ENCODE measurements at places on chromosomes 1 and 21.

DNA sequence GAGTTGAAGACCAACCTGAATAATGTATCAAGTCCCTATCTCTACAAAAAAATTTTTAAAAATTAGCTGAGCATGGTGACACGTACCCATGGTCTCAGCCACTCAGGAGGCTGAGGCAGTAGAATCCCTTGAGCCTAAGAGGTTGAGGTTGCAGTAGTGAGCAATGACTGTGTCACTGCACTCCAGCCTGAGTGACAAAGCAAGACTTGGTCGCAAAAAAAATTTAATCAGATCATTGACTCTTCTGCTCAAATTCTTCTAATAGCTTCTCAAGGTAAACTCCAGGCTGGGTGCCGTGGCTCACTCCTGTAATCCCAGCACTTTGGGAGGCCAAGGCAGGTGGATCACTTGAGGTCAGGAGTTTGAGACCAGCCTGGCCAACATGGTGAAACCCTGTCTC is 85.9 kb upstream of the PUM1 start:
- DNase-seq, result no peak

DNA sequence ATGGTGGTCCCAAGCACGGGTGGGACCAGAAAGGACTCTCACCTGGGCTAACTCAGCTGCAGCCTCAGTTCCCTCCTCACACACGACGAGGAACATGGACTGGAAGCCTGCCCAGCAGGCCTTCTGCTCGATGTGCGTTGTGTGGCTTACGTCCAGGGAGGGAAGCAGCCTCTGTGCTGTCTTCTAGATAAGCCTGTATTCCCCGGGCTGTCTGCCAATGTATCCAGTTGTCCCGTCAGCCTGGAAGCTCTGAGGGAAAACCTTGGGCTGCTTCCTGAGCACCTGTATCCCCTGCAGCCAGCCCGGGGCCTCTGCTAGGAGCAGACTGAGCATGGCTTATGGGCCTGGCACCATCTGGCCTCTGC is 10.5 kb downstream of the PCSK9 start:
- DNase-seq, result no peak

DNA sequence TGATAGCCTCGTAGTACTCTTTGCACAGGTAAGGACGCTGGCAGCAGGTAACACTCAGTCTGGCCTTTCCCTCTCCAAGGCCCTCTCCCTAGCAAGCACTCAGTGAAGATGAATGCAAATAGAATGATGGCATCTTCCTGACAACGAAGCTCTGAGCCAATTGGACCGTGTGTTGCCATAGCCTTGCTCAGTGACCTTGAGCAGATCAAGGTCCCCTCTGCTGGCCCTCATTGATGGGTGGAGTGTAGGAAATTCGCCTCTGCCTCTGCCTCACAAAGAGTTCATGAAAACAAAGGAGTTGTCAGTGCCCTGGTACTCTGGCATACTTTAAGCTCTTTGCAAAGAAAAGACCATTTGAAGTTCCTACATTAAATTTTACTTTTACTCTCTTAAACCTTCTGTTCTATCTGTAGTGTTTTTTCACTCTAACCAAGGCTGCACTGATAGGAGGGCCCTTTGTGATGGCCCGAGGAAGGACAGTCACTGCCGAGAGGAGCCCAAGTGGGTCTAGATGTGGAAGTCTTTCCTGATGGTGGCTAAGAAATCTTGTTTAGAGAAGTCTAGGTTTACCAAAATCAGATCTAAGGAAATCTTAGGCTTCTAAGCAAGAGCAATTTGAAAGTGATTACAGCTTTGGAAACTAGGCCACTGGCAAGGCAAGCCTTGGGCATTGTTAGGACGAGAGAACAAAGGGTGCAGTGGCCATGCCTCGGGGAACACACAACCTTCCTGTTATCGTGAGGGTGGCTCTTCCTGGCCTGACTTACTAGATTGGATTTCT is 38.2 kb downstream of the SMYD2 start:
- no peak for DNase-seq

GRCh38 chr1:195663549-195664280 is 944.5 kb downstream of the KCNT2 start:
- no peak for DNase-seq

- DNase-seq, result no peak
Measured at GRCh38 chr1:92040971-92041370, 11.2 kb downstream of the EPHX4 start.

DNA sequence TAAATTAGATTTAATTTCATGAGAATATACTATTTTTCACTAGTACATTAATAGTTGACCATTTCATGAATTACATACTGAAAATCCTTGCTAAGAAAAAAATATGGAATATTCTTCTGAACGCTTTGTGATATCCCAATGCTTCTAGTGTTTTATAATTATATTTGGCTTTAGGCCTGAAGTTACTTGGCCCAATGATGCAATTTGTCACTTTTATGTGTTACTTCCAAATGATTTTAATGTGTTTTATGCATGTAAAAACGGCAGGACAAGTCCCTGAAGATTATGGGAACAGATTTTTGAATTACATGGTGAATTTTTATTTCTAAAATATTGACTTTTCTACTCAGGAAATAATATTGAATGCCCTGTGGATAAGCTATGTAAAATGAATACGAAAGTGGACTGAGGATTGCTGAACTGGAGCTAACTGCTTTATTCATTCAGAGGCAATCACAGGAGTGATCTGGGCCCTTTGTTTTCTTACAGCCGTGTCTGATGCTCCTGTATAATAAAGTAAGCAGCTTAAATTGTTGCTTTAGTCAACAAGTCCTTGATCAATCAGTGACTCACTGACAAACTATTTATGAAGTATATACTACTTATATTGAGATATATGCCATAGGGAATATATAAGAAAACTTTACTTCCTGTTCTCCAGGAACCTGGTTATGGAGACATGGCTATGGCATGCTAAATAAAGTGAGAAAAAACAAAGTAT is 543.0 kb upstream of the RGS18 start:
- DNase-seq, result no peak

GRCh38 chr1:96096613-96097321 is 624.8 kb upstream of the PTBP2 start:
- no peak for DNase-seq

DNA sequence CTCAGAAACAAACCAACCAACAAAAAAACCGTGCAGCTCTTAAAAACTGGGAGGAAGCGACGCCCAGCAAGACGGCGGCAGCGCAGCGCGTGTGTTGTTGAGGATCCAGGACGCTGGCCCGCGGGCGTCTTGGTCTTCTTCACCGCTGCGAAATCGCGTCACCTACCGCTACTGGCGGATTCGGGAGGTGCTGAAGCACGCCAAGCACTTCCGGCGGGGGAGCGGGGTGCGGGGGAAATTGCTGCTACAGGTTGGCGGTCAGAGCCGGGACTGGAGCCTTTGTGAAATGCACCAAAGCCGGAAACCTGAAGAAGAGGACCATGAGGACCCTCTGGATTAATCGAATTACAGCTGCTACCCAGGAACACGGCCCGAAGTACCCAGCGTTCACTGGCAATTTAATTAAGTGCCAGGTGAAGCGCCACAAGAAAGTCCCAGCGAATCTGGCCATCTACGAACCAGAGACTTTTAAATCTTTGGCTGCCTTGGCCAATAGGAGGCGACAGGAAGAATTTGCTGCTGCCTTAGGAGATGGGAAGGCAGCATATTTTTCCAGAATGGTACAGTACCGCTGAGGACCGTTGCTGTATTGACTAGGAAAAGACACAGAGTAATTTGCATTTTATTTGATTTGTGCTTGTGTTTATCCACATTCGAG is 11.9 kb upstream of the RIPPLY3 start:
- DNase-seq, result no peak

- no peak for DNase-seq
Measured at GRCh38 chr1:46568461-46568891, 17.0 kb upstream of the KNCN start.

DNA sequence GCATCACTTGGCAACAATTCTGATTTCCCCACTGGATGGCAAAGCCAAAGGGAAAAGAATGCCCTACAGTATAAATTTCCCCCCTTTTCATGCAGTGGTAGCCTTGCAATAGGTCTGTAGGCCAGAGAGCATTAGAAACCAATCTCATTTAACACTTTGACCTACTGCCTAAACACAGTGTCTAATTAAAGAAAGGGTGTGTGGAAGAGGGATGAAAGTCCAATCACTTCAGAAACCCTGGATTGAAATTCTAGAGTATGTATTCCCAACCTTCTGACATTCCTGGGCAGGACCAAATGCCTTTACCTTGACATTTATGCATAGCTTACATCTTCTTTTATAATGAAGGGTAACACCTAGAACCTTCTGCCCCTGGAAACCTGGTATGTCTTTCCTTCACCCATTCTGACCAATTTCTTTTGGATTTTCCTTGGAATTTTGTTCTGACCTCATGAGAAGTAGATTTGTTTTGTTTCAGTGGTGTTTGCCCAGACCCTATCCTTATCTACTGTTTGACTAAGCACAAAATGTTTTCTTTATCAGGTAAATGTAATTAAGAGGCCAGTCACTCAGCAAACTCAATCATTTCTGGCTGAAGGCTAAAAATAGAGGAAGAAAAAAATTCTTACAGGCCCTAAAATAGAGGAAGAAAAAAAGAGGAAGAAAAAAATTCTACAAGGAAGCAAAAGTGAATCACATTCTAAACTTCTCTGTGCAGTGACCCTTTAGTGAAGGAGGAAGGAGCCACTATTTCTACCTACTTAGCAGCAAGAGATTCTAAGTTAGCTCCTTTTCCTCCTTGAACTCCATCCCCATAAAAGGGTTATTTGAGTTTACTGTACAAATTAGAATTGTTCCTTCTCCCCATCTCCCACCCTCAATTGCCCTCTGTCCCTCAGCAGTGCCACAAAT is 129.5 kb upstream of the DSCAM start:
- no peak for DNase-seq

DNA sequence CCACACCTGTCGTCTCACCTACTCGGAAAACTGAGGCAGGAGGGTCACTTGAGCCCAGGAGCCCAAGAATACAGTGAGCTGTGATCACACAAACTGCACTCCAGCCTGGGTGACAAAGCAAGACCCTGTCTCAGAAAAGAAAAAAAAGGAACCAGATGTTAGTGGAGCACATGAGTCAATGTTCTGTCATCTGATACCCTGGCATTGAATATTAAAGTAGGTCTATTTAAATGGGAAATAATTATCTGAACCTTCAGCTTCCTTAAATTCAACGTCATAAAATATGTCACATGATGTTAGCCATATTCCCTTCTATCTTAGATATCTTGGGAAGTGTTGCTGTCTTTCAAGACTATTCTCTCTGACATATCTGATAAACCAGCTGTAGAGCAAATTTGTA is 47.3 kb downstream of the NCAM2 start:
- no peak for DNase-seq

DNA sequence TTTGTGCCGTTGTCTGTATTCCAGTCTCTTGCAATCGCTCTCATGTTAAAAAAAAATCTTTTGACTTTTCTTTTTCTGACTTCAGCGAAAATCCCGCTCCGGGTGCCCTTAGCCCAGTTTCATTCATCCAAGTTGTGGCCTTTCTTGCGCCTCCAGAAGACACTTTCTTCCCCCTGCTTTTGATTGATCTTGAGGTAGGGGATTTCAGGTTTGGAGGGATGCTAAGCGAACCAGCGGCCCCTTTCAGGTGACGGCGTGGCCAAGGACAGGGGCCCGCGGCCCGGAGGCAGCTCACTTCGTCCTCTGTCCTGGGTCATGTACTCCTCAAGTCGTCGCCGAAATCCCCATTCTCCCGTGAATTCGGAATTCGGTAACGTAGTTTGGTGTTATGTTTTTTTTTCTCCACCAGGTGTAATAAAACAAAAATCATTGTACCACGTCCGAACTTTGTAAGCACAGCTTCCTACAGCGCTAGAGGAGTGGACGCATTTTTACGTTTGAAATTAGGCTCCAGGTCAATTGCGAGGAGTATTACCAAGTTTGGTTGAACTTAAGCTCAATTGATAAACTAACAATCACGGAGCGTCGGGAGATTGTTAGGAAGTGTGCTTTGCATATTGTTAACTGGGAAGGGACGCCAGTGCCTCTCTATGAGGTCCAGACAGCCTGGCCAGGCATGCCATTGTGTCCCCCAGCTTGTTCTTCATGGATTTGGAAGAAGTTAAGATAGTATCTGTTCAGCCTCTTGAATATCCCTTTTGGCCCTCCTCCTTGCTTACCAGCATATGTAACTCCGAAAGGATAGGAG is 1.1 kb downstream of the MRPS6 start:
- no peak for DNase-seq

DNA sequence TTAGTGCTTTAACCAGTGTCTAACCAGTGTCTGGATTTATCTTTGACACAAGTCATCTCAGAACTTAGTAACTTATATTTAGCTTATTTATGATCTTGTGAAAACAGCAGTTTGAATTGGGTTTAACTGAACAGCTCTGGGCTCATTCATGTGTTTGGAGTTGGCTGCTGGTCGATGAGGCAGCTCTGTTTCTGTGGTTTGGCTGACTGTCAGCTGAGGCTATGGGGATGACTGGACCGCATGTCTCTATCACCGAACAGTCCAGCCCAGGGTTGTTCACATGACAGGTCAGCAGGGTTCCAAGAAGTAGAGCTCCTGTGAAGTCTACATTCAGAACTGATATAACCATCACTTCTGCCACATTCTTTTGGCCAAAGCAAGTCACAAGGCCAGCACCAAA is 29.1 kb upstream of the C21orf91 start:
- no peak for DNase-seq

DNA sequence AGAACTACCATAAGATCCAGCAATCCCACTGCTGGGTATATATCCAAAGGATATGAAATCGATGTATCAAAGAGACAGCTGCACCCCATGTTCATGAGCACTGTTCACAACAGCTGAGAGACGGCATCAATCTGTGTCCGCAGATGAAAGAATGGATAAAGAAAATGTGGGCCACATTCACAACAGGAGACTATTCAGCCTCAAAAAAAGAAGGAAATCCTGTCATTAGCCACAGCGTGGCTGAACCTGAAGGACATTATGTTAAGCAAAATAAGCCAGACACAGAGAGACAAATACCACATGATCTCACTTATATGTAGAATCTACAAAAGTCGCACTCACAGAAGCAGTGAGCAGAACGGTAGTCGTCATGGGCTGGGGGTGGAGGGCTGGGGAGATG is 99.2 kb upstream of the IFFO2 start:
- DNase-seq, result no peak

- no peak for DNase-seq
Measured at GRCh38 chr1:68196676-68197075, 35.6 kb downstream of the WLS start.

DNA sequence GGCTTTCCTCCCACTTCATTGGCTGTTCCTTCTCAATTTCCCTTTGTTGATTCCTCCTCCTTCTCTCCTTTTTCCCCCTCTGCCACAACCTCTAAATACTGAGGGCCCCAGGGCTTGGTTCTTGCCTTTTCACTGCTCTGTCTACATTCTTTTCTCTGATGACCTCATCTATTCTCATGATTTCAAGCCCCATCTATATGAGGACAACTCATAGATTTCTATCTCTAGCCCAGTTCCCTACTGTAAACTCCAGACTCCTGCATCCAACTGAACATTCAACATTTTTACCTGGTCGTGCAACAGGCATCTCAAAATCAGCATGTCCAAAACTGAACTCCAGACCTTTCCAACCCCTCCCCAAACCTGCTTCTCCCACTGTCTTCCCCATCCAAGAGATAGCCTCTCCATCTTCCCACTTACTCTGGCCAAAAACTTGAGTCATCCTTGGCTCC is 11.5 kb upstream of the SLC9A1 start:
- DNase-seq, result no peak

Data from activated CD4-positive, alpha-beta T cell treated with anti-CD3 and anti-CD28 coated beads, Interleukin-2, amount 50 U/mL, for 1 hour (primary cell).